Stimulated activated CD8-positive, alpha-beta memory T cell treated with anti-CD3 and anti-CD28 coated beads, Interleukin-4, amount 100 ng/mL, for 1 hour (primary cell): ENCODE measurements at places on chromosomes 13 and 19.

DNA sequence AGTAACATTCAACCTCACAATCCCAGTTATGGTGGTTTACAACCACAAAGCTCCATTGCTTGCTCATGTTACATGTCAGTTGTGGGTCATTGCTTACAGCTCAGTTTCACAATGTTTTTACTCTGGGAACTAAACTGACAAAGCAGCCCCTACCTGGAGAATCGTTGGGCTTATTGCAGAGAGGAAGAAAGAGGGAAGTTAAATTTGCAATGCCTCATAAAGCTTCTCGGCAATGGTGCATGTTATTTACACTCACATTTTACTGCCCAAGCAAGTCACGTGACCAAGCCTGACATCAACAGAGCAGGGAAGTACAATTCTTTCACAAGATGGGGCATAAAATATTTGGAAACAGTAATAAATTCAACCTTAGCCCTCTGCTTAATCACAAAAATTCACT, 441.6 kb downstream of the TDRD3 start:
- no peak for DNase-seq

DNA sequence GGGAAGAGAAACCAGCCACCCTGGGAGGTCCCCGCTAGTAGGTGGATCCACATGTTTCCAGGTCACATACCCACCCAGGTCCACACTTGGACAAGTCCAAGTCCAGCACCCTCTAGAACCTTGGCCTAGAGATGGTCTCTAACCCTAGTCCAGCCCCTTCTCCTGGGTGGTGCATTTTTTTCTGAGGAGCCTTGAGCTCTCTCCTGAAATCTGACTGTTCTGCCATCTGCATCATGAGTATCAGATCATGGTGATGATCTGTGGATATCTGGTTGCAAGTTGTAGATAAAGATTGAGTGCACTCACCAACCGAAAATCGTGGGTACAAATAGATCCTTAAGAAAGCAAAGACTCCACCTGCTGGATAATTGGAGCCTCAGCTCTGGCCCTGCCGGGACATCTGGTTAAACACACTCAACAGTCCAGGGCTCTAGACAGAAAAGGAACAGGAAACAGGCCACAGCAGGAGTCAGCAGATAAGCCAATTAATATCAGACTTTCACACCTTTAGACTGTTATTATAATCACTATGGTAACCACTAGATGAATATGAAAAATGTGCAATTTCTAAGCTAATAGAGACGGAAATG, 41.1 kb downstream of the GPR12 start:
- DNase-seq: no peak

GRCh38 chr13:27455331-27455855, 5.0 kb upstream of the MTIF3 start:
- DNase-seq: no peak

- no peak for DNase-seq
Observed at GRCh38 chr13:22114630-22115311, 443.9 kb downstream of the FGF9 start.

DNA sequence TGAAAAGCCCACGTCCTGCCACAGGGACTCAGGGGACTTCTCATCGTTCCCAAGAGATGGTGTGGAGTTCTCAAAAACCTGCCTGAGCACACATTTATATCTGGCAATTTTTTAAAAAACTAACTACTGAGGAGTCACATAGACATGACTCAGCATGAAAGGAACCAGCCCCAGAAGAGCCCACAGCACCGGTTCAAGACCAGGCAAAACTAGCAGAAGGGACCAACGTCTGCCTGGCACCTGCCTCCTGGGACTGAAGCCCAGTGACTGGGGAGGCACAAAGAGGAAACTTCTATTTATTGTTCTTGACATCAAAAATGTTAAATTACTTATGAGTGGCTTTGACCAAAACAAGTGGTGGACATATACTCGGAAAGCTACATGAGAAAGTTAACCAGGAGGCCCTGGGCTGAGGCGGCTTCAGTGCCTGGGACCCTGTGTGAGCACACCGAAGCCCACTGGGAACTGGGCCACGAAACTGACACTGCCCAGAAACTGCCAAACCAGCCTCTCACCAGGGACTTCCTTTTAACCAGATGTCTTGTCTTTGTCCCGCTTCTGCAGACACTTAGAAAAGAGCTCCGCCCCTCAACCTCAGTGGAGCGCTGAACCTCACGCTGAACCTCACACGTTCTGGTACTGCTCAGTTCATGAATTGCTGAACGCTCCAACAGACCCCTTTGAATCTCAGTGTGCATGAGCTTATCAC, 25.7 kb downstream of the C13orf46 start:
- DNase-seq: no peak

DNA sequence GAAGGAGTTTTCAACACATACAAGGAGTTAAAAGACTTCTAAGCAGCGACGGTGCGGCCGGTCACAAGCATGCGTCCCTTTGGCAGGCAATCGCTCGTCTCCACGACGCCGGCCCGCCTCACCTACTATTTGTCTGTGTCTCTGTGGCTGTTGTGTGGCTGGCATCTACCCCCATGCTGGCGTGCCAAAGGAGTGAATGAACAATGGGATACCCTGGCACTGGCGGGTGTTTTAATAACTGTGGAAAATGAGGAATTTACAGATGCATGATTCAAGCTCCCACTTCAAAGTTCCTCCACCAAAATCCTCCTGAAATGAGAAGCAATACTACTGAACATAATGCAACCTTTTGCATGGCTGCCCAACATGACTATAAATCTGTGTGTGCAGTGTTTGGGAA, 176.6 kb downstream of the KLF5 start:
- DNase-seq: no peak
